ENCODE measurements at places on chromosomes 4 and X. TPM values are rescaled to one million over a fixed set of nuclear protein-coding genes. Genes with fewer than 3 reads are reported as not detected.

KIT gene
- 0.43 TPM for total RNA-seq

CNGA2 gene
- not detected for total RNA-seq

RNF113A gene
- total RNA-seq, result 16.5 TPM

MAGED4B gene
- total RNA-seq, result 38.0 TPM

GAGE1 gene
- total RNA-seq, result under 0.01 TPM

INTU gene
- 5.7 TPM for total RNA-seq

AMTN gene
- not detected for total RNA-seq

H2BW2 gene
- not detected for total RNA-seq

REELD1 gene
- not detected for total RNA-seq

CYP4V2 gene
- 14.5 TPM for total RNA-seq

MTNR1A gene
- not detected for total RNA-seq

PRR32 gene
- total RNA-seq, result not detected

TEX13D gene
- not detected for total RNA-seq

UGT8 gene
- not detected for total RNA-seq

FATE1 gene
- not detected for total RNA-seq

FAM236B gene
- not detected for total RNA-seq

DCAF12L1 gene
- total RNA-seq, result not detected

DCLK2 gene
- 5.8 TPM for total RNA-seq

USP26 gene
- not detected for total RNA-seq

SOWAHB gene
- not detected for total RNA-seq

TCP11X2 gene
- not detected for total RNA-seq

TCEAL4 gene
- total RNA-seq, result 43.1 TPM

HSD17B13 gene
- total RNA-seq, result 0.18 TPM

Measured in smooth muscle cell of bladder (primary cell).